ENCODE measurements at places on chromosomes 2 and 18.
A peak's percentile ranks its signal among the peaks of the same experiment; 100 is the strongest.

- no peak for DNase-seq
These were observed 44.3 kb downstream of the FEZ2 start for GRCh38 chr2:36553683-36554082.

DNA sequence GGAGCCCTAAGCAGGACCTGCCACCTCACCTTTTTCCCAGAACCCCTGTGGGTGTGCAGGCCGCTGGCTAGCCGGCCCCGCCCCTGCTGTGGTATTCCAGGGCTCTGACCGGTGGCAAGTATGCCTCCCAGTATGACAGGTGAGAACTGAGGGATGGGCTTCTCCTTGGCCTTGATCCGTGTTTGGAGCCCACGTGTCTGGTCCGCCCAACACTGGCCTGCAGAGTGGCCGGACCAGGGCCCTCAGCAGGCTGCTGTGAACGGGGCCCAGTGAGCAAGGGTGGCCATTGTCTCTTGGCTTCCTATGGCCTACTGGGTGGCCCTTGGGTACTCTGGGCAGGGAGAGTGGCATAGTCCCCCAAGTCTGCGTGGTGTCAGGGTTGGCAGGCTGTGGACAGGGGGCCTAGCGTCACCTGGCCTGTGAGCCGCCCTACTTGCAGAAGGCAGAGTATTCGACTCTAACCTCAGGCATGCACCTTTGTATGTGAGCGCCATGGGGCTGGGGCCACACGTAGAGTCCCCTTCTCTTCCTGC lies 1.8 kb downstream of the RNPEPL1 start:
- DNase-seq: no peak

DNA sequence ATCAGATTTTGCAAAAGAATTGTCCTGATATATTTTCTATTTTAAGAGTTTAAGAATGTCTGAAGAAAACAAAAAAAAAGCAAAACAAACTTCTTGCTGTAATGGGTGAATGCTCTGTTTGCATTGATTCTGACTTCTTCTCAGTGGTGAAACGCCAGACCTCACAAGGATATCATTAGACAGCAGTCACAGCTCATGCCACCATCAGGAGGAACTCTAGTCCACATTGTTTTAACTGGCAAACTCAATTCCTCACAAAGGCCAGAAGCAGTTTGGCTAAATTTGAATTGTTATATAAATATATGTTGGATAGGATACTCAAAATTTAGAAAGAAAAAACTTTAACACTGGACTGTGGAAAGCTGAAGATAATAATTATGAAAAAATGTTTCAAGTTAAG lies 89.4 kb downstream of the DOK6 start:
- DNase-seq: peak; percentile 57

DNA sequence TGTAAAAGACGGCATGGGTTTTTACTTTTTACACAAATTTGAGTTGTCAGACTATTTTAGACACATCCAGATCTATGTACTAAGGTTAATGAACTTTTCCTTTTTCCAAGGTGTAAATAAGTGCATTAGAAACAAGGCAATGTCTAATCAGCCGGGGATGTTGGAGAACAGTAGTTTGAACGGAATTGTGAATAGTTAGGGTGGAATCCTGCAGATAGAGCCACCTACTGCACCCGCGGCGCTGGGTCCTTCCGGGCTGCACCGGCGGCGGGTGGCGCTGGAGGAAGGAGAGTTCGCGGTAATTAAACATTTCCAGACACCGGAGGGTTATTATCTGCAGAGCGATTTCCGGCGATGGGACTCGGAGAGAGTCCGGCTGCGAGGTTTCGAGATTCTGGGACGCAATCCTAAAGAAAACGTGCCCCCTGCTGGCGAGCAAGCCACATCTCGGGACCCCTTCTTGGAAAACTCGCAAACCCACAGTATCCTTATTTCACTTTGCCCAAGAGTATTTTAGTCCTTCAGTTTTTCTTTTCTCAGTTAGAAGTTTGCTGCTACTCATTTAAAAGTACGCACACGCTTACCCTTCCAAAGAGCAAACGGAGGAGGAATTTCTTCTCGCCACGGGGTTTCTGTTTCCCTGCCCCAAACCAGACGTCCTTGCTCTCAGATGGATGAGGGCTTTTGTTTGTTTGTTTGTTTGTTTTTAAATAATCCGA lies 4.5 kb upstream of the OSR1 start:
- peak; percentile 84 for DNase-seq

- DNase-seq: no peak
These were observed 92.6 kb upstream of the CERS6 start for GRCh38 chr2:168363347-168364092.

GRCh38 chr2:195238379-195238778 lies 418.6 kb upstream of the SLC39A10 start:
- DNase-seq: peak; percentile 7

- DNase-seq: no peak
These were observed 42.0 kb downstream of the TTR start for GRCh38 chr18:31633392-31634330.

DNA sequence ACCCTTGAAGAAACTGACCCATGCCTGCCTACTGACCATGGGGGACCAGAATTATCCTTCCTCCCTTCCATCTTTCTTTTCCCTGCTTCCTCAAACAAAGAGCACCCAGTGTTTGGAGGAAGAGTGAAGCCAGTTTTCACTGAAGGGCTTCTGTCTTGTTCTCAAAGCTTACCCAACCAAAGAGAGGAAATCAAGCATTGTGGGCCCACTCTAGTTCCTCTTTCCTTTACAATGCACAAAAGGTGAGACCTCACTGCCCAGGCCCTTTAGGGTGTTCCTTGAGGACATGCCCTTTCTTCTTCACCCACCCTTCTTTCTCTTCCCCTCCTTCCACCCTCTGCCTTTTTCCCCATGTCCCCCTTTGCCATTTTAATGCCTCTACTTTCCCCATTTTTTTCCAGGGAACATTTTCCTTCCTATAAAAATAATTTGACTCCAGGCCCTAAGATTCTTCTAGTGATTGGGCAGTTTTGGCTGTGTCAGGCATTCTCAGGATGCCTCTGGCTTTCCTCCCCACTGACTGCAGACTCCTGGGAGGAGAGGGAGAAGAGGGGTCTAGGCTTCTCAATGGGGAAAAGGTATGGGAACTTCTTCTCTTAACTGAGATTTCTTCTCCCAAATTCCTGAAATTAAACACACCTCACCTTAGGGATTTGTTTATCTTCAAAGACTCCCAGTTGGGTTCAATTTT lies 126.6 kb upstream of the RMDN2 start:
- DNase-seq: no peak

- peak; percentile 20 for DNase-seq
These were observed 583.6 kb downstream of the IRS1 start for GRCh38 chr2:226215902-226216503.

DNA sequence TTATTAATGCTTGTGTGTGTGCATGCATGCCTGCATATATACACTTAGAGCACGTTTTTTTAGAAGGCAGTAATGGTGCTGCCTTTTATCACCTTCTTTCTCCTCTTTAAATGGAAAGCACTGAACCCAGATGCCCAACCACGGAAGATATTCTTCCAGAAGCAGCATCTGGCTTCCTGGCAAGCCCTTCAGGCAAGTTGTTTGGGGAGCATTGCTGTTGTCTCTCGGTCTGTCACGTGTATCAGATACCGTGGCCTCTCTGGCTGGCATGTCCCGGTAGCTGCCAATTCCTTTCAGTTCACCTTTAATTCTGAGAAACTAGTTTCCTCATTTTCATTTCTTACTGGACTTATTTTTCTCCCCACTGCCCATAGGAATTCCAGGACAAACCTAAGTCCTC lies 587.8 kb downstream of the ARHGAP15 start:
- peak; percentile 17 for DNase-seq

GRCh38 chr2:72271766-72272641 lies 124.3 kb upstream of the CYP26B1 start:
- no peak for DNase-seq

- no peak for DNase-seq
These were observed 365.0 kb upstream of the VRK2 start for GRCh38 chr2:57681650-57682049.

GRCh38 chr2:33441235-33441810 lies 35.1 kb upstream of the RASGRP3 start:
- DNase-seq: peak; percentile 79

DNA sequence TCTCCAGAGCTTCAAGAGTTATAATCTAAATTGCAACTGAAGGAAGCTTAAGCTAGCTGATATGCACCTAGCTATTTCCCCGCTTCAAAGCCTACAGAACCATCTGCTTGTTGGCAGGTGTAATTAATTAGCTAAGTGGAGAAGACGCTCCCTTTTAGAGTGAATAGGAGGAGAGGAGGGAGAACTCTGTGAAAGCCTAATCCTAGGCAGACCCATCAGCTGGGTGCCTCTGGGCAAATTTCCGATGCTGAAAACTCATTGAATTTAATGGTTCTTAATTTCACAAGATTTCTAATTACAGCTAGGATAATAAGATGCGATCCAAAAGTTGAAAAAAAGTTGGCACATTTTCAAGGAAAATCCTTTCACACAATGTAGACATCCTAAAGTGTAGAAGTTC lies 735.9 kb downstream of the ERBB4 start:
- DNase-seq: no peak

DNA sequence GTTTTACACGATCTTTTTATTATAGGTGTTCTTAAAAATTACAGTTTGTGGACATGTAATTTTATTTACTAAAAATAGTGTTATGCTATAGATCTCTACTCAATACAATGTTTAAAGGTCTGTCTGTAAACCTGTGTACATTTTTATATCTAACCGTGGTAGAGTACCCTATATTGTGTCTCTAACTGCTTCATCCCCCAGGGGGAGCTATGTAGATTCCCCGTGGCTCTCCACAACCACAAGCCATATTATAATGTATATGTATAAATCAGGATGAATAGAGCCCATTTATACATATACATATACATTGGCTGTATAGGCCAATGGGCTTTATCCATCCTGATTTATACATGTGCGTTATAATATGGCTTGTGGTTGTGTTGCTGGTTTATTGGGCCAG lies 59.4 kb downstream of the ADAM23 start:
- DNase-seq: no peak

DNA sequence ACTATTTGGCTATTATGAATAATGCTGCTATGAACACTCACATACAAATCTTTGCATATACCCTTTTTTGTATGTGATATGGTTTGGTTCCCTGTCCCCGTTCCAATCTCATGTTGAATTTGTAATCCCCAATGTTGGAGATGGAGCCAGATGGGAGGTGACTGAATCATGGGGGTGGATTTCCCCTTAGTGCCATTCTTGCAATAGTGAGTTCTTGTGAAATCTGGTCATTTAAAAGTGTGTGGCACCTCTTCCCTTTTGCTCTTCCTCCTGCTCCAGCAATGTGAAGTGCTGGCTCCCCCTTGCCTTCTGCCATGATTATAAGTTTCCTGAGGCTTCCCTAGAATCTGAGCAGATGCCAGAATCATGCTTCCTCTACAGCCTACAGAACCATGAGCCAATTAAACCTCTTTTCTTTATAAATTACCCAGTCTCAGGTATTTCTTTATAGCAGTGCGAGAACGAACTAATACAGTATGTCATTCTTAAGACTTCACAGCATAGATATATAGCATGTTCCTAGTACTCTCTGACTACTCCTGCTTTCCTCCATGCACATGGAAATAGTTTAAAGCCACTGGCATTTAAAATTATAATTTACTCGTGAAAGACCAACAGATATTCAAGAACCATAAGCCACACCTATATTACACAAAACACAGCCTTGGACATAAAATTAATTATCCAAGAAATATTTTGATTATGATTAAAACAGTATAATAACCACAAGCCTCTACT lies 75.2 kb downstream of the COBLL1 start:
- DNase-seq: no peak

DNA sequence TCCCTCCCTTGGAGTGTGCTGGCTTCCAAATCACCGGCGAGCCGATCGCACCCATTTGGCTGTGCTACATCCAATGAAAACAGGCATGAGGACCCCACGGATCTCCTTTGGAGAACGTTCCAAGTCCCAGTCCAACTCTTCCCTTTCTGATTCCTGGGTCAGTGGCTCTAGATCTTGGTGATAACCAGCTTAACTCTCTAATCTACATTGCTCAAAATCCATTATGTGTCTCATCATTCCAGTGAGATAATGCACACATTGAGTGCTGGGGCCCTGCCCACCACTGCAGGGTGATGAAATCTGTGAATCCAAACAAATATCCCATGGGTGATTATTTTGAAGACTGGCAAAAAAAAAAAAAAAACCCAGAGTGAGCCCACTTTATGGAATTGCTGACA lies 232.7 kb upstream of the COPS8 start:
- DNase-seq: no peak

DNA sequence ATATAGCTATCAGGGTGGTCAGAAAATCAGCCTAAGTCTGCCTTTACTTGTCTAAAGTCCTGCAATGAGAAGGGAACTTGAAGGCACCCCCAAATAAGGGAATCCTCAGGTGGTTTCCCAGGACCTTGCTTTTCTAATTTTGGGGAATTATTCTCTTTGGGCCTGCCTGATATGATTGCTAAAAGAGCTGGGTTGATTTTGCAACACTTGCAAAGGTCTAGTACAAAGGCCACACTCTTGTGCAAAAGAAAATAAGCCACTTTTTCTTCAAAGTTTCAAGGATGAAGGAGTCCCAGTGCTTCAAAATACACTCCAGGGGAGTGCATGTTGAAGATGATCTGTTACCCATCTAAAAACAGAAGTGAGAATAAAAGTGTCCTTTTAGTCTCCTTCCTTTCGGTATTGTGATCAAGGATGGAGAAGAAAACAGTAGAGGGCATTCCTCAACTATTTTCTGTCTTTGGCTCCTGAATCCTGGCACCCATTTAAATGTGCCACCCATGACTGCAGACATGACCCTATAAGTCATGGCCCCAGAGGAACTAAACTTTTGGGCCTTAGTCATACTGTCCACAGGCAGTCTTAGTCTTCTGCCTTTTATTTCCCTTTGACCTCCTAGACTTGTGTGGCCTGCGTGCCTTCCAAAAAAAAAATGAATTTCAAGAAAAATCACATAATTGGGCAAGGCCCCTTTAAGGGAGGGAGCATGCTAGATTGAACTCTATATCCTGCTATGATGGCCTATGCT lies 5.1 kb downstream of the SULT1C3 start:
- peak; percentile 13 for DNase-seq

GRCh38 chr2:42098571-42099437 lies 51.0 kb downstream of the PKDCC start:
- peak; percentile 44 for DNase-seq

DNA sequence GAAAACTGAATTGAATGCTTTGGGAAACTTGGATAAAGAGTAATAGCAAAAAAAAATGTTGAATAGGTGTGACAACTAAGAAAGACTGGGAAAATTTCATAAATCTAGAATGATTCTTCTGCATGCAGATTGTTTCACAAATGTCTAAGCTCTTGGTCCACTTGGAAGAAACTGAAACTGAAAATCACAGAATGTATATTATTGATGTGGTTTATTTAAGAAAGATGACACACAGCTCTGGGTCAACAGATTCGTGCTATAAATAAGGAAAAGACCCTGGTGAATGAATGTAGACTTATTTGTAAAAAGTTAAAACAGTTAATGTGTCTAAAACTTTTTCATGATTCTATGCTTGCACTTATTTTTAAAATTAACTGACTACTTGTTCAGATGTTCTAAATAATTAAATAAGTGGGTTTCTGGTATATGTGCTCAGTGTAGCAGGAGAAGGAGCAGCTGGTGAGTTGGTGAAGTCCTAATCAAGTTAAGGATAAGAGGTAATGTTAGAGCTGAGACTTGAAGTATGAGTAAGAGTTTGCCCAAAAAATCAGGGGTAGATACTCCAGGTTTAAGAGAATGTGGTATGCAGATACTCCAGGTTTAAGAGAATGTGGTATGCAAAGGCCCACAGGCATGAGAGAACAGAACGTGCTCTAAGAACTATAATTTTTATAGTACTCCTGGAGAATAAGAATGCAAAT lies 24.5 kb downstream of the UGP2 start:
- no peak for DNase-seq

GRCh38 chr2:135258193-135258592 lies 206.1 kb downstream of the RAB3GAP1 start:
- no peak for DNase-seq

GRCh38 chr18:70337139-70337972 lies 48.5 kb downstream of the SOCS6 start:
- DNase-seq: peak; percentile 75
